ENCODE measurements at places on chromosomes 11 and 22. TPM values are rescaled to one million over a fixed set of nuclear protein-coding genes. Genes with fewer than 3 reads are reported as not detected.

- H3K27me3 ChIP-seq = no peaks in the 10 kb centered on the region
- no peaks in the 10 kb centered on the region for H3K4me1 ChIP-seq
- no peaks in the 10 kb centered on the region for H3K36me3 ChIP-seq
- no peak overlapping the region for H3K4me3 ChIP-seq
- DNase-seq = no peak
Observed at GRCh38 chr11:93645938-93646337, 15.5 kb upstream of the CEP295 start.

GRCh38 chr11:33001751-33002542 is 13.7 kb upstream of the DEPDC7 start:
- H3K4me3 ChIP-seq = no peak overlapping the region
- DNase-seq = no peak

DNA sequence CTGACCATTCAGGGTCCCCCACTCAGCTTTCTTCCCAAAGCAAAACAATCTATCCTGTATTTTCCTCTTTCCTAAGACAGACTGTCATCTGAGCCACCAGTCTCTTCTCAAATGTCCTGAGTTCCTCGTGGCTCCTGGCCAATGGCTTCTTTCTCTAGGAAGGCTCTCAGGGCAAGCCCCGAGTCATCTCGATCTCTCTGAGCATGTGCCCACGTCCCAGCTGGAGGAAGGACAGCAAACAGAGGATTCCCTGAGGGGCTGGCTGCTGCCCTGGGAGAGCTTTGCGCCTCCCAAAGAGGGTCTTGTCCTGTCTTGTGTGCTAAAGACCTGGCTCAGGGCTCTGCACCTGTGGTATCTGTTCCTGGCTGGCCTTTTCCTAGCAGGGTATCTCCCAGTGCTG is 8.3 kb downstream of the SLC37A2 start:
- DNase-seq = peak; percentile 27
- no peaks in the 10 kb centered on the region for H3K4me1 ChIP-seq
- no peaks in the 10 kb centered on the region for H3K36me3 ChIP-seq
- H3K27ac ChIP-seq = no peak overlapping the region
- H3K4me3 ChIP-seq = no peak overlapping the region

GRCh38 chr22:48669226-48669625 is 1158.4 kb downstream of the BRD1 start:
- no peaks in the 10 kb centered on the region for H3K4me1 ChIP-seq
- no peak overlapping the region for H3K27ac ChIP-seq
- H3K4me3 ChIP-seq = no peak overlapping the region
- no peaks in the 10 kb centered on the region for H3K36me3 ChIP-seq
- no peak for DNase-seq
- no peaks in the 10 kb centered on the region for H3K27me3 ChIP-seq

DNA sequence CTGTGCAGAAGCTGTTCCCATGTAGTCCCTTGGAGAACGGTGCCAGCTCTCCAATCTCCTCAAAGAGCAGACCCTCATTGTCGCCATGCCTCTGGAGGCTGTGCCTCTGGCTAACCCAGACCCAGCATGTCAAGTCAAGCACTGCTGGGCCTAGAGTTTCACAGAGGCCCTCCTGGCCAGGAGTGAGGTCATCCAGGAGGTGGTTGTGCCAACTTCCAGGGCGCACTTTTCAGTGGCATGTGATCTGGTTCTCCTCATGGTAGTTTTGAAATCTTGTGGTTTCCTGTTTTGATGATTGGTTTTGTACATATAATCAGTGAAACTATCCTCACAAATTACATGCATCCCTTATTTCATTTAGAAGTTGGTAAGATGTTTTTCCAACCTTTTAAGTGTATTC is 78.9 kb downstream of the PPFIBP2 start:
- H3K27me3 ChIP-seq = no peaks in the 10 kb centered on the region
- H3K4me3 ChIP-seq = no peak overlapping the region
- H3K36me3 ChIP-seq = no peaks in the 10 kb centered on the region
- peak; percentile 79 for DNase-seq
- peaks cover 22% of the 10 kb centered on the region for H3K4me1 ChIP-seq

DNA sequence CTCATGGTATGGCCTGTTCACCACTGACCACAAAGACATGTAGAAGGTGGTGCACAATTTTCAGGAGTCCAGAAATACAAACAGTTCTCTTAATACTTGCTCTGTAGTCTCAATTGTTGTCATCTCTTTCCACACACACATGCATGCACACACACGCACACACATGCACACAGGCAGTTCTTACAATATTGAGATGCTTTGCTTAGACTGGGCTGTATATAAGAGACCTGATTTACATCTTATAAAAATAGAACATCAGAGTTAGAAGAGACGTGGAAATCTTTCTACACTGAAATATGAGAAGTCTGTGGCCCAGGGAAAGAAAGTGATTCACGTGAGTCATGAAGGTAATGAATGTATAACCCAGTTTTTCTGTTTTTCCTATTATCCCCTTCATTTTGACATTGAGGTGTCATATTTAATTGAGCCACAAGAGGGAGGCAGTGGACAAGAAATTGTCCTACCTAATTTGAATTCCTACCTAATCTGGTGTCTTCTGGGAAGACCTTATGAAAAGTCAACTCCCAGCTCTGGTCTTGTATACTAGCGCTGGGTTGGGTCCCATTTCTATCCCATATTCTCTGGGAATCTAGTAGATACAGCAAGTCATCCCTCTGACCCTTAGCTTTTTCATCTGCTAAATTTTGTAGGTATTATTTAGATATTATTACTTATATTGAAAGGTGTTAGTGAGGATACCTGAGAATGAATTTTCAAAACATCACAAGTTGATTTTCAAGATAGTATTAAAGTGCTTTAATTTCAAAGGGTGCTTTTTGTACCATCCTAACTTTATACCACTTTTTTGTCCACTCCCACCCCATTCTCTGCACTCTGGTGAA is 14.9 kb upstream of the MS4A4A start:
- no peak for DNase-seq
- H3K4me1 ChIP-seq = no peaks in the 10 kb centered on the region
- H3K27me3 ChIP-seq = no peaks in the 10 kb centered on the region
- H3K27ac ChIP-seq = no peak overlapping the region

DNA sequence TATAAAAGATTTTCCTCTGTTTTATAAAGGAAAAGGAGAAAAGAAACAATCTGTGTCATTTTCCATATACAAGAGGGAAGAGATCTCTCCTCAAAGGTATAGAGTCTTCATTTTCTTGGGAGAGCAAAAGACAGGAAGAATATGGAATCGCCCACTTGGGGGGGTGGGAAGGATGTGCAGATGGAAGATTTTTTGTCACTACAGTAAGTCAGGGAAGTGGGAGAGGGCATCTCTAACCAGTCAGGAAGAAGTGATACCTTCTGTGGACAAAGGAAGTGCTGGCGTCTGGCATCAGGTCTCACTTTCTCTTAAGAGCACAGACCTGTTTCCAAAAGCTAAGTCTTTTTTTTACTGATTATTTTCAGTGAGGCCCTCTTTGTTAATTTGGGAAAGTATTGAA is 1.4 kb downstream of the PRR14L start:
- H3K36me3 ChIP-seq = no peaks in the 10 kb centered on the region
- no peaks in the 10 kb centered on the region for H3K27me3 ChIP-seq
- H3K27ac ChIP-seq = no peak overlapping the region
- peak overlapping the region; percentile 100 for H3K4me3 ChIP-seq

The CDCA5 gene
- 1.4 TPM for total RNA-seq

DNA sequence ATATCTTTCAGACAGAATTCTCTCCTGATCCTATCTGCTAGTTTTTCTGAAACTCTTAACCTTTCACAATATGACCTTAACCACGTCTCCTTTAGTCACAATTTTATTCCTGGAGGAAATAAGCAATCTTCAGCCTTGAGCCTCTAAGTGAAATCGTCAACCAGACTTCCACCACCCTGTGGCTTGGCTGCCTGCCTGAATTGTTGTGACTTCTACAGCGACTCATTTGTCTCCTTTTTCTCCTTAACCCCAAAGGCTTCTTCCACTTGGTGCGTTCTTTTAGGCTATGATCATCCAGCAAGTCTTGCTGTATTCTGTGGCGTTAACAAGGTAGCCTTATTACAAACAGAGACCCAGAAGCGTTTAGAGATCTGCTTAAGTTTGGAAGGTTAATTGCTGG is 535.1 kb upstream of the ARHGAP42 start:
- no peak overlapping the region for H3K4me3 ChIP-seq
- DNase-seq = no peak
- H3K4me1 ChIP-seq = no peaks in the 10 kb centered on the region
- H3K36me3 ChIP-seq = no peaks in the 10 kb centered on the region

DNA sequence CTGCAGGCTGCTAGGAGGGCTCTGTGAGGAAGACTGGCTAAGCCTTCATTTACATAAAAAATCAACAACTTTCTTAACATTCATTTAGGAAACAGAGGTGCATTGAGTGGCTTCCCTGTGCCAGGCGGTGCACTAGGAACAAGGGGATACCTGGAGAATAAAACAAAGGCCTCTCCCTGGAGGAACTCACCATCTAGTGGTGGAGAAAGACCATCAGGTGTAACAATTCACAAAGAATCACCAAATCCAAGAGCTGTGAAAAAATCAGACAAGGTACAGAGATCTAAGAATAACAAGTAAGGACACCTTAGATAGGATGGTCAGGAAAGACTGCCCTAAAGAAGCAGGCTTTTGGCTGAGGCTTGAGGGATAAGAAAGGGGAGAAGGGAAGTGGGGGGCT is 40.3 kb downstream of the CSNK2A3 start:
- no peak for DNase-seq
- H3K27ac ChIP-seq = peak overlapping the region; percentile 43
- no peak overlapping the region for H3K4me3 ChIP-seq
- H3K36me3 ChIP-seq = no peaks in the 10 kb centered on the region

The TMEM151A gene
- total RNA-seq = 0.13 TPM

The GRM5 gene
- not detected for total RNA-seq

GRCh38 chr22:50058061-50058905 is at the start of gene TTLL8:
TTLL8 (minus strand) TSS chr22:50058298.
- DNase-seq = peak; percentile 48
- H3K27me3 ChIP-seq = peaks cover 7% of the 10 kb centered on the region
- no peaks in the 10 kb centered on the region for H3K36me3 ChIP-seq
- H3K4me3 ChIP-seq = no peak within 1 kb of the TSS
- no peaks in the 10 kb centered on the region for H3K4me1 ChIP-seq

DNA sequence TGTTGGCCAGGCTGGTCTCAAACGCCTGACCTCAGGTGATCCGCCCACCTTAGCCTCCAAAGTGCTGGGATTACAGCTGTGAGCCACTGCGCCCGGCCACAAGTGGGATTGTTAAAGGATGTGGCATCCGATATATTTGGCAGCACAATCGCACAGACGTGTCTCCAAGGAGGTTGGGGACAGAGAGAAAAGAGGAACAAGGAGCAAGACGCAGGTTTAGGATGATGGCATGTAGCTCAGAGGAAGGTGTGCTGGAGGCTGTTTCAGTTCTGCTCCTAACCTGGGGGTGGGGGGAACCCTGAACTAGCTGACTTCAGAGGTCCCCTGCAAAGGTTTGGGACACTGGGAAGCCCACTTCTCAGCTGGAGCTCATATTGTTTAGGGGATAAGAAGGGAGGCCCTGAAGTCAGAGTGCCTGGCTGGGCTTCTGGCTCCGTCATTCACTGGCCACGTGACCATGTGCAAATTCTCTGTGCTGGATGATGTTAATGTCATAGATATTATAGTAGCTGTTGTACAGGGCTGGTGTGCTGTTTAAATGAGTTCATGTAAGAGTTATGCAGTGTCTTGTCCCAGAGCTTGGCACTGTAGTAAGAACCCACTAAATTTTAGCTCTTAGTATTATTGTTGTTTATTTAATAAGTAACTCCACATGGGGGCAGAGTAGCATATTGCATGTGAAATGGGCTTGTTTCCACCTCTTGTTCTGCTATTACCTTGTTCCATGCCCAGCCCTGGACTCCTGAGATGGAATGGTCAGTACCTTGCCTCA is 129.7 kb downstream of the ST3GAL4 start:
- H3K27ac ChIP-seq = no peak overlapping the region
- DNase-seq = no peak
- no peak overlapping the region for H3K4me3 ChIP-seq
- H3K4me1 ChIP-seq = no peaks in the 10 kb centered on the region
- H3K36me3 ChIP-seq = no peaks in the 10 kb centered on the region
- no peaks in the 10 kb centered on the region for H3K27me3 ChIP-seq

- peak; percentile 57 for DNase-seq
- no peaks in the 10 kb centered on the region for H3K4me1 ChIP-seq
- peak overlapping the region; percentile 68 for H3K27ac ChIP-seq
Observed at GRCh38 chr11:9139628-9140357, 48.4 kb upstream of the SCUBE2 start.

- no peaks in the 10 kb centered on the region for H3K36me3 ChIP-seq
- no peak overlapping the region for H3K4me3 ChIP-seq
- H3K27me3 ChIP-seq = no peaks in the 10 kb centered on the region
- no peak for DNase-seq
Observed at GRCh38 chr22:27089264-27089663, 431.9 kb downstream of the MIAT start.

DNA sequence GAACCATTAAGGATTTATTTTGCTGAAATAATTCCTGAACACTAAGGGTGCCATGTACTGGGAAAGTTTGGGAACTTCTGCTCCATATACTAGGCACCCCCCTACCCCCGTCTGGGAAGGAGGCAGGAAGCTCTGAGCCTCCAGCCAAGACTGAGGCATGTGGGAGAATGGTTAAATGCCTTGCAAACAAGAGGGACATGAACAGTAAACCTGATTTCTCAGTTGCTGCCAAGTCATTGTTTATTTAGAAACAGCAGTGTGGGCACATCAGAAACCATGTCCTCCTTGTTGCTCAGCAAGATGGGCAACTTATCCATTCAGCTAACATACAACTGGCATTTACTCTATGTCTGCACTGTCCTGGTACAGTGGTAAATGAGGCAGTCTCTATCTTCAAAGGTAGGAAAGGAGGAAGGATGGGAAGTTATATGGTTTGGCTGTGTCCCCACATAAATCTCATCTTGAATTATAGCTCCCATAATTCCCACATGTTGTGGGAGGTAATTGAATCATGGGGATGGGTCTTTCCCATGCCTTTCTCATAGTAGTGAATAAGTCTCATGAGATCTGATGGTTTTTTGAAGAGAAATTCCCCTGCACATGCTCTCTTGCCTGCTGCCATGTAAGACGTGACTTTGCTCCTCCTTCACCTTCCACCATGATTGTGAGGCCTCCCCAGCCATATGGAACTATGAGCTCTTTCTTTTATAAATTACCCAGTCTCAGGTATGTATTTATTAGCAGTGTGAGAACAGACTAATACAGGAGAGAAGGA is 459.1 kb downstream of the MIAT start:
- no peaks in the 10 kb centered on the region for H3K36me3 ChIP-seq
- H3K4me3 ChIP-seq = no peak overlapping the region
- H3K27ac ChIP-seq = no peak overlapping the region
- H3K4me1 ChIP-seq = peaks cover 6% of the 10 kb centered on the region
- no peak for DNase-seq

DNA sequence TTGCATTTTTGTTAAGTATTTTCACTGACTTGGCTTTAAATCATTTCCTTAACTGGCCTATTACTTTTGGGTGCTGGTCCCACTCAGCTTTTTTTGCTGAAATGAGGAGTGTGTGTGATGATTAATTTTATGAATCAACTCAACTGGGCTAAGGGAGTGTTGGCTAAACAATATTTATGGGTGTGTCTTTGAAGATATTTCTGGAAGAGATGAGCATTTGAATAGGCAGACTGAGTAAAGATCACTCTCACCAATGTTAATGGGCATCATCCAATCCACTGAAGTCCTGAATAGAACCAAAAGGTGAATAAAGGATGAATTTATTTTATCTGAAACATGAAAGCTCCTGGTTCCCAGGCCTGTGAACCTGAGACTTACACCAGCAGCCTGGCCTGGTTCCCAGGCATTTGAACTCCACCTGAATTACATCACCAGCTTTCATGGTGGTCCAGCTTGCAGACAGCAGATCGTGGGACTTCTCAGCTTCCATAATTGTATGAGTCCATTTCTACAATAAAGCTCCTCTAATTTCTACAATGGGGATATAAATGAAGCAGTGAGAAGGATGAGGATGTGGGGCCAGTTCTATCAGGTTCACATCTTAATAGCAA is 241.3 kb upstream of the ZC3H12C start:
- H3K27me3 ChIP-seq = no peaks in the 10 kb centered on the region
- no peak overlapping the region for H3K4me3 ChIP-seq
- H3K4me1 ChIP-seq = no peaks in the 10 kb centered on the region
- DNase-seq = no peak
- no peaks in the 10 kb centered on the region for H3K36me3 ChIP-seq

Data from right lobe of liver (tissue), 6 donors.